CD8-positive, alpha-beta T cell (primary cell): ENCODE measurements at places on chromosomes 5 and 9. TPM values are rescaled to one million over a fixed set of nuclear protein-coding genes. Genes with fewer than 3 reads are reported as not detected.

GRCh38 chr5:180491496-180491895 lies 2.7 kb upstream of the CNOT6 start:
- no peak for DNase-seq

- DNase-seq = no peak
Observed at GRCh38 chr5:27402828-27403227, 364.4 kb upstream of the CDH9 start.

DNA sequence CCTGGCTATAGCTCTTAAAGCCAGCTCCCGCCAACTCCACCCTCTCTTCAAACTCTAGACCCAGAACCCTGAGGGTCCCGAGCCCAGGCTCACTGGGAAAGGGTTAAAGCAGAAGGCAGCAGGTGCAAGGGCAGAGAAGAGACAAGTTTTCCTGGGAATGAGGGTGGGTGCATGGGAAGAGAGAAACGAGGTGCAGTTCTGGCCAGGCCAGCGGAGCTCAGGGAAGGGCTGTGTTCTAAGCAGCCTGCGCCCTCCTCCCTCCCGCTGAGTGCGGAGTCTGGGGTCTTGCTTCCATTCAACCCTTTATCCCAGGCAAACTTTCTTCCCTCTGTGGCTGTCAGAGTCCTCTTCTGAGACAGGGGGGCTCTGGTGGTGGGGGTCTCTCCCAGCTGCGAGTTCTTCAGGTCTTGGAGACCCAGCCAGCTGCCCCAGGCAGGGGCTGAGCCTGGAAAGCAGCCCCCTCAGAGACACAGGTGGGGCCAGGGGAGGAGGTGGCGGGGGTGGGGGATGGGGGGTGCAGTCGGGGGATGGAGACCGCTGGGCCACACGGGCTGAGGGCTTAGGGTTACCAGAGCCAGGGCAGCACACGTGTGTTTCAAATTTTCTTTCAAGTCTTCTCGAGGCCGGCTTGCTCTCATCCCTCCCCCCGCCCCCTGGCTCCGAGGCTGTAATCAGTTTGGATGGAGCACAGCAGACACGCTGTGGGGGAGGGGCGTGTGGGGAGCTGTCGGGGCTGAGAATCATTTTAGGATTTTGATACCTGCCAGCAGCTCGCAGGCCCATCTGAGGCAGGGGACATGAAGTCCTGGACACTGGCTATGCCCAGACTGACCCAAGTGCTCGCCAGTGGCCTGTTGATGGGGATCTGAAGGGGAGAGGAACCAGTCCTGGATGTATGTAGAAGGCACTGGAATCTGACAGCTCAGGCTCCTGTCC lies 169.6 kb upstream of the SMIM23 start:
- DNase-seq = no peak

DNA sequence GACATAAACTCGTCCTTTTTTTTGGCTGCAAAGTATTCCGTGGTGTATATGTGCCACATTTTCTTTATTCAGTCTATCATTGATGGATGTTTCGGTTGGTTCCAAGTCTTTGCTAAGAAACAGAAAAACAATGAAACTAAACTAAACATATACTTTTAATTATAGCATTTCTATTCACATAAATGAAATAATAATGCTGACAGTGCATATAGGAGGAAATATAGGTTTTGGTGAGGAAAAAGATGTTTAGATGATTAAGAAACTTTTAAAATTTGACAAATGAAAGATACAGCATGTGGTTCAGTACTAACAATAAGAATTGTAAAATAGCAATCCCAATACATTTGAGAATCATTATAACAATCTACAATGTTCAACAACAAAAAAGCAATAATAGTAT lies 1094.5 kb upstream of the CDH6 start:
- DNase-seq = no peak

TNFSF8 gene
- total RNA-seq = 47.7 TPM
